ENCODE measurements at places on chromosomes 16 and 17.

- DNase-seq = no peak
Observed at GRCh38 chr16:82855471-82855870, 228.7 kb downstream of the CDH13 start.

DNA sequence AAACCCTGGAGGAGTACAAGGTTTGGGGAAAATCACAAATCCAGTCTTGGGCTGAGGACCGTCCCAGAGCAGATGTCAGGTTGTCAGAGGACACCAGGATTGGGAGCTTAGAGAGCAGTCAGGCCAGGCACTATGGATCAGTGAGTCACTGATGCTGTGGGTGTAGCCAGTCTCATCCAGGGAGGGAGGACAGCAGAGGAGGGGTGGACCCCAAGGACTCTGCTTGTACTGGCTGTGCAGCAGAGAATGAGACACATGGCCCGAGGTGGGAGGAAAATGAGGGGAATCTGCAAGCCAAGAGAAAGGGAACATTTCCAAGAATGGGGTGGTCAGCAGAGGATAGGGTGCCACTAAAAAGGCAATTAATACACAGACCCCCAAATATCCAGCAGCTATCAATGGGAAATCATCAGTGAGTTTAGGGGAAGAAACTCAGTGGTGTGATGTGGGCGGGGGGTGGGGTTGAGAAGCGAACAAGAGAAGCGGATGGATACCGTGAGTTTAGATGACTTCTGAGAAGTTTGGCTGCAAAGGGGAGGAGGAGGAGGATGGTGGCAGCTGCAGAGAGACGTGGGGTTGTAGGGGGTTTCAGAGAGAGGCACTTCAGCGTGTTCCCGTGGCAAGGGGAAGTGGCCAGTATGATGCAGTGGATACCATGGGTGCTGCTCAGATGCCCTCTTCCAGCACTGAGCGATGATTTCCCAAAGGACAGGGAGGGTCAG, 43.9 kb downstream of the ARHGAP27 start:
- DNase-seq = no peak

DNA sequence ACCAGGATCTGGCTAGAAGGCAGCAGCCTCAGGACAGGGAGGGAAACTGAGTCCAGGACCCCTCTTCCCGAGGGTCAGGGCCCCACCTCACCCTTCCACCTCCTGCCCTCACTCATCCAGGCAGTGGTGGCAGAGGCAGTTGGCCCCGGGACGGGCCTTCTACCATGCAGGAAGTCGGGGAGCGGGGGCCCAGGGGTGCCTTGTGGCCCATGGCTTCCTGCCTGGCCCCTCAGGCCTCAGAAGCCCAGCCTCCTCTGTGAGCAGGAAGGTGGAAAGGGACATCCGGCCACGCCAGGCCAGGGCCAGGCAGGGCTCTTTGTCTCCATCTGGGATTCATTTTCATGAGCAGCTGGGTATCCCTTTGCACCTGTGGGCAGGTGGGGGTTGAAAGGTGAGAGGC, 58.5 kb downstream of the BAHCC1 start:
- no peak for DNase-seq

- DNase-seq = no peak
Observed at GRCh38 chr17:58514770-58515157, 326 bp upstream of the MTMR4 start.
